Hepatocyte (in vitro differentiated cells): ENCODE measurements at places on chromosomes 1 and 21.

- DNase-seq = no peak
Measured at GRCh38 chr21:38861056-38861455, 55.3 kb downstream of the ETS2 start.

DNA sequence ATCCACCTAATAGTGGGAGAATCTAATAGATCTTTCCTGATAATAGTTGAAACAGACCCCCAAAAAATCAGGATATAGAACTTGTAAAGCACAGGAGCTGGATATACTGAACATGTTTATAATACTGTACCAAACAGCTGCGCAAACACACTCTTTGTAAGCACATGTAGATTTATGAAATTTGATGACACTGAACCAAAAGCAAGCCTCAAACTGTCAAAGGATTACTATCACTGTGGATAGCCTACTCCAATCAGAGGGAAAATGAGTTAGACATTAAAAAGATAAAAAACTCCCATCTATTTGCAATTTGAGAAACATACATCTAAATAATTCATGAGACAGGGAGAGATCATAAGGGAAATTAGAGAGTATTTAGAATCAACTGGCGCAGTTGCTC is 26.1 kb downstream of the RCAN3 start:
- DNase-seq = no peak

- no peak for DNase-seq
Measured at GRCh38 chr1:100449477-100449876, 88.5 kb upstream of the GPR88 start.

GRCh38 chr21:19197950-19198349 is 794.4 kb upstream of the TMPRSS15 start:
- no peak for DNase-seq
